ENCODE measurements at places on chromosomes 5 and 9.
A peak's percentile ranks its signal among the peaks of the same experiment; 100 is the strongest.

DNA sequence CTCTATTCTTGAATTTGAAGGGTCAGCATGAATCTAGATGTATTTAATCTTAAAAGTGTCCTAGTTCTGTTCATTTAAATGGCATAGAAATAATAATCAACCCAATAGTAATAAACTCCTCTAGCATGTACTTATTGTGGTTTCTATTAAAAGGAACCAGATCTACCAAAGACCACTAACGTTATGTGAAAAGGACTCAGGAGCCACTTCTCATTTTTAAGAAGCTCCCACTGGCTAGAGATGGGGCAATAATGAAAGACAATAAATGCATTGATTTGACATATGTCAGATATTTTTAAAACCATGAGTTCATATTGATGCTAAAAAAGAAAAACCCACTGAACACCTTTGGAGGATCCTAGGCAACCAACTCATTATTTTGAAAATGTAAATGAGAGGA is 191.9 kb downstream of the ATP10B start:
- DNase-seq, result no peak

GRCh38 chr5:42772265-42772993 is 15.8 kb downstream of the CCDC152 start:
- no peak for DNase-seq

GRCh38 chr5:77972469-77973252 is 196.5 kb upstream of the TBCA start:
- DNase-seq, result no peak

- no peak for DNase-seq
These were observed 20.9 kb upstream of the PLIN2 start for GRCh38 chr9:19148187-19148586.

DNA sequence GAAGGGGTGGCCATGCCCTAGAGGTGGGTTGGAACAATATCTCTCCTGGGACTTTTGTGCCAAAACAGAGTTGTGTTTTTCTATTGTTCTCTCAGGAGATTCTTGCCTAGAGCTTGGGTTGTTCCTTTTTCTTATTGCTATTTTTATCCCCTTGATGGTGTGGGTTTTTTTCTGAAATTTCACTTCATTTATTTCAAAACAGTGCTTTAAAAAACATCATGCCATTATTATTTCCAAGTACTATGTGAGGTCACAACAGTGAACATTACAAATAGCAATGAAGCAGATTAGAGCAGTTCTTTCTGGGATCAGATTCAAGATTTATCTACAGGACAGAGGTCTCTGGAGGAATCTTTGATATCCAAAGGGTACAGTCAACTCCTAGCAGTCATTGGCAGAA is 76.6 kb downstream of the ACTBL2 start:
- no peak for DNase-seq

- DNase-seq, result no peak
These were observed 22.7 kb downstream of the CLTA start for GRCh38 chr9:36213387-36213786.

GRCh38 chr9:134034215-134035040 is 9.1 kb downstream of the BRD3OS start:
- DNase-seq, result no peak

DNA sequence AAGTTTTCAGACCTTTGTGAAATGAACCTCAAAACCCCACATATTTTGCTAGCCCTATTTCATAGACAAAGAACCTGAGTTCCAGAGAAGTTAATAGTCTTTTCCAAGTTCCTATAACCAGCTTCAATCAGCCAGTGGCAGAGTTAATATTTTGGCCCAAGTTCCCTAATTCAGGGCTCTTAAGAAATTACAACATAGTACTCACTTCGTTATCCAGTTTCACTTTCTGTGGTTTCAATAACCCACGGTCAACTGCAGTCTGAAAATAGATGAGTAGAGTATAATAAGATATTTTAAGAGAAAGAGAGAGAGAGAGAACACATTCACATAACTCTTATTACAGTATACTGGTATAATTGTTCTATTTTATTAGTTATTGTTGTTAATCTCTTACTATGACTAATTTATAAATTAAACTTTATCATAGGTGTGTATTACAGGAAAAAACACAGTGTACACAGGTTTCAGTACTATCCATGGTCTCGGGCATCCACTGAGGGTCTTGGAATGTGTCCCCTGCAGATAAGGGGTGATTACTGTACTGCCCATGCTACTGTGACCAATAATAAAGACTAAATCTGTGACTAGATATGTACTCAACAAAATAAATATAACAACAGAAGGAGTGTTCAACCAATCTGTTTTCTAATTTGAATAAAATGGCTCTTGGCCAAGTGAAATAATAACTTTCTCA is 9.3 kb upstream of the MYOT start:
- DNase-seq, result no peak

GRCh38 chr9:99948896-99949295 is 42.4 kb downstream of the STX17 start:
- DNase-seq, result no peak

DNA sequence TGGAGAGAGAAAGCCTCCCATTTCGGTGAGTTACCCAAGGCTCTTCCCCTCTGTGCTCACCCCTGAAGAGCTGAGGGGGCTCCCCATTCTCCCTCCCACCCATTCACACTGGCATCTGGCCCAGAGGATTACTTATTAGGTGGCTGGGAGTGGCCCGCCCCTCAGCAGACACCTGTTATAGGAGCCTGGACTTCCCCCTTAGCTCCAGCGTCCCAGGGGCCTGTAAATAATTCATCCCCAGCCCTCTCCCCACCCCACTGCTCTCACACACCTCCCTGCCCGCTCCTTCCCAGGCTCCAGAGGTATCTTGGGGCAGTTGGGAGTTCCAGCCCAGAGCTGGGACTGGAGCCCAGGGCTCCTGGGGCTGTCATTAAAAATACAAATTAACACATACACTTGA is 11.6 kb upstream of the SLC6A7 start:
- DNase-seq, result no peak

- no peak for DNase-seq
These were observed 494 bp downstream of the CDKN2AIPNL start for GRCh38 chr5:134411228-134411545.

DNA sequence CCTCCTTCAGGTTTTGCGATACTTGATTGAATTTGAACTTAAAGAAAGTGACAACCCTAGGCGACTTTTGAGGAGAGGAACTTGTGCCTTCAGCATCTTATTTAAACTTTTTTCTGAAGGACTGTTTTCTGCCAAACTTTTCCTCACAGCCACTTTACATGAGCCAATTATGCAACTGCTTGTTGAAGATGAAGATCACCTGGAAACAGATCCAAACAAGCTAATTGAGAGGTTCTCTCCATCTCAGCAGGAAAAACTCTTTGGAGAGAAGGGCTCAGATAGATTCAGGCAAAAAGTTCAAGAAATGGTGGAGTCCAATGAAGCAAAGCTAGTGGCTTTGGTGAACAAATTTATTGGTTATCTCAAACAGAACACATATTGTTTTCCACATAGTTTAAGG is 40.6 kb downstream of the GAPVD1 start:
- DNase-seq, result no peak

GRCh38 chr9:37927132-37927531 is 23.2 kb upstream of the SLC25A51 start:
- DNase-seq, result no peak

- DNase-seq, result no peak
These were observed 136.4 kb upstream of the TAS2R1 start for GRCh38 chr5:9766581-9766980.

- DNase-seq, result peak; percentile 51
These were observed 11.9 kb downstream of the CAPSL start for GRCh38 chr5:35926389-35927051.

GRCh38 chr9:118088090-118088489 is 383.9 kb downstream of the TLR4 start:
- no peak for DNase-seq

GRCh38 chr5:102797322-102797884 is 42.3 kb downstream of the PAM start:
- no peak for DNase-seq

GRCh38 chr5:139659695-139660101 is 11.5 kb downstream of the CXXC5 start:
- no peak for DNase-seq

DNA sequence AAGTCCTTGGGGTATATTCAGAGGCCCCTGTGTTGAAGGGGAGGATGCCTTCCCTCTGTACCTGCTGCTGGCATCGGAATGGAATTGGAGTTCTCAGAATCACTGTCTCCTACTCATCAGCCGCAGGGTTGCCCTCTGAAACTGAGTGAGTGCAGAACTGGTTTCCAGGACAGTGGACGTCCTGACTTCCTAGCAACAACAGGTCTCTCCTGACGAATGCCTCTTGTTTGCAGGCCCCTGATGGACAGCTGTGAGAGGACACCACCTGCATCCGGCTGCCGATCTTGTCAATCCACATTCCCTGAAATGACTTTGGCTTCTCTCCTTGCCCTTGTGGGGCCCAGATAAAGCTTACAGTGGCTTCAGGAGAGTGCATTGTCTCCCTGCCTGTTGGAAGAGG is 274.5 kb downstream of the NSG2 start:
- DNase-seq, result no peak

- DNase-seq, result no peak
These were observed 15.0 kb downstream of the ARHGAP26 start for GRCh38 chr5:142785206-142785605.

DNA sequence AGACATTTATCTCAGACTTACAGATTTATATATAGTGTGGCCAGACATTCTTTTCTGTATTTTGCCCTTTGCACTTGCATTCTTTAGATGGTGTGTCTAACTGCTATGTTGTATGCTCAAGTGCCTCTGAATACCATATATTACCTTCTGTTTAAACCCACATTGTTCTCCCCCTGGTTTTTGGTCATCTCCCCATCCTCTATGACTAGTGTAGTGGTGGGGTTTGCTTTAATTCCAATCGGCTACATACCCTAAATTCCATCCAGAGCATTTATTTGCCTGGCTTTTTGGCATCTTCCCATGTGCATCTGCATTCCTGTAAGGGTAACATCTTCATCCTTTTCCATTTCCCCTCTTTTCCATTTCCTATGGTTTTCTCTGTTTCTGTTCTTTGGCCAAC is 271.0 kb upstream of the SLC30A5 start:
- DNase-seq, result no peak

All from NCI-H1105 (cell line).